Foreskin fibroblast (primary cell): ENCODE measurements at places on chromosomes 4 and X.
A peak's percentile ranks its signal among the peaks of the same experiment; 100 is the strongest.

- DNase-seq: no peak
These were observed 10.0 kb downstream of the TNIP3 start for GRCh38 chr4:121154103-121154515.

DNA sequence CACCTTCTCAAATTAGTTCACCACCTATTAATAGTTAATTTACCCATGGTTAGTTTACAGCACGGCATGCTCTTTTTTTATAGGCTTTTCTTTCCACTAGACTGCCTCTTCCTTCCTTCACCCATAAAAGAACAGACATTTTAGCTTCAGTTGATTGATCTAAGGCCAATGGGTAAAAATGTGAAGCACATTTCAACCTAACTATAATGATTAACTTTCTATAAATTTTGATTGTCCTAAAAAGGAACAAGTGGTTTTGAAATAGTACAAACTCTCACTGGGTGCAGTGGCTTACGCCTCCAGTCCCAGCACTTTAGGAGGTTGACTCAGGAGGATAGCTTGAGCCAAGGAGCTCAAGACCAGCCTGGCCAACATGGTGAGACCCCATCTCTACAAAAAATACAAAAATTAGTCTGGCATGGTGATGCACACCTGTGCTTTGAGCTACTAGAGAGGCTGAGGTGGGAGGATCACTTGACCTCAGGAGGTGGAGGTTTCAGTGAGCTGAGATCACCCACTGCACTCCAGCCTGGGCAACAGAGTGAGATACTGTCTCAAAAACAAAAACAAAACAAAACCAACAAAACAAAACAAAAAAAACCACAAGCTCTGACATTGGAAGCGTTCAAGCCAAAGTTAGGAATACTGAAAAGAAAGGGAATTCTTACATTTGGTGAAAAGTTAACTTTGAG is 89.9 kb upstream of the FAT1 start:
- DNase-seq: no peak

DNA sequence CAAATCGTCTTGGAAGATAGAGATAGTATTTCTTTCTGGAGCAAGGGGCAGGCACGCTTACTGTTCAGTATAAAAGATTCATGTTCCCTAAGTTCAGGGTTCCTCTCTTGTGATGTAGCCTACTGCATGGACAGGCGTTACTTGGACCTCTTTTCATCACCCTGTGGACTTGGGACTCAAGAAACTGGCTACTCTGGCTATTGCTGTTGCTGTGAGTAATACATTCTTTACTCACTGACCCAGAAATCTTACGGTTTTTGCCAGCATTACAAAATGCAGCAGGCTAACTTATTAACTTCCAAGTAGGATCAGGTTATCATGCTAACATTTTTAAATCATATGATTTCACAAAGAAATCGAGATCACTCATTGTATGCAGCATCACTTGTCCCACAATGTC is 12.8 kb upstream of the GUCY1B1 start:
- peak; percentile 43 for DNase-seq

DNA sequence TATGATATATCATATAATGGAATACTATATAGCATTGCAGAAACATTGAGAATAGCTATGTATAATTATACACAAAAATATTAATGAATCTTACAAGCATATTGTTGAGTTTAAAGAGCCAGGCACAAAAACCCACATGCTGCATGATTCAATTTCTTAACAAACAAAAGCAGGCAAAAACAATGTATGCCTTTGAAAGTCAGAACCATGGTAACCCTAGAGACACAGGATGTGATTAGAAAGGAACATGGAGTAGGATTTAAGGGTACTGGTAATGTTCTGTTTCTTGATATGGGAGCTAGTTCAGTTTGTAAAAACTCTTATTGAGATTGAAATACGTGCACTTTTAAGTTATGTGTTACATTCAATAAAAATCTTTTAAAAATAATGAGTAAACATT is 21.5 kb downstream of the CXCL8 start:
- DNase-seq: no peak

DNA sequence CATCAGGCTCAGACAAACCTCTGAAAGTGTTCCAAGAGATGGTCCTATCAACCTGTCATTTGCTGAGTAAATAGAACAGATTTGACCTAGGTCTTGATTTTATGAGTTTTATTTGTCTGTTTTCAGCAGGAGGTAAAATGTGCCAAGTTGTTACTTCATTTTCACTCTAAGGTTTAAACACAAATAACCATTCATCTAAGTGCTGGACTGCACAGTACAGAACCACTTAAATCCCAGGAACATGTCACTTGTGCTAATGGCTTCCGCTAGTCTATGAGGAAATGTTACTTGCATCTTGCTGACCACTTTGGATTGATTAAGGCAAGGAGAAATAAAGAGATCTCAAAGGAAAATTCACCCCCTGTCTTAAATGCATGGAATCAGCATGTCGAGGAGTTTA is 660.7 kb downstream of the SMARCA1 start:
- no peak for DNase-seq

DNA sequence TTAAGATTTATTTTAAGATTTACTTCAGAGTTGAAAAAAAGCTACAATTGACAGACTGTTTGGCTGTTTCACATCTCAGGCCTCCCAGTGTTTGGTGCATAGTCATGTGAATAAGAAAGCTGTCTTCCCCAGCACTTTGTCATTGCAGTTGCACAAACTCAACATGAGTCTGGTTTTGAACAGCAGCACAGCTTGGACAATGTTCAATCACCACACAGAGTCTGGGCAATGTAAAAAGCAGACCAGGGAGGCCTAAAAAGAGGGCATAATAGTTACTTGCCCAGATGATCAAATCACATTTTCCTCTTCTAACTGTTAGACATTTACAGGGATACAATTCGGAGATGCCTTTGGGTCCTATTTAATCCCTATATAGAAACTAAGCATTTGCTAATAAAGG is 1055.0 kb downstream of the RPA4 start:
- no peak for DNase-seq

DNA sequence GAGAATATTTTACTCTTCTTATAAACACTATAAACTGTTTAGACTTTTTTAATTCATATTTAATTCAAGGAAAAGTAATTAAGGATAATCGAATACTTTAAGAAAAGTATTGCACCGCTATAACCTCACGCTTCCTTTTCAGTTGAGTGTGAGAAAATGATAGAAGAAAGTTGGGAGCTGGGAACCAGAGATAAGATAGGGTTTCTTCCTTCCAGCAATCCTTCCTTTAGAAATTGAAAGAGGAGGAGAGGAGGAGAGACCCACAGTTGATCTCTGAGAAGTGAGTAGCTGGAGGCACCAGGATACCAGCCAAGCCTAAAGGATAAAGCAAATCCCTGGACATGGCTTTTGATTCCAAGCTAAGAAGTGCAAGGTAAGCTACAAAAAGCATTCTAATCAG is 242.3 kb upstream of the NOCT start:
- DNase-seq: no peak

GRCh38 chr4:145346081-145346480 is 135.6 kb upstream of the SMAD1 start:
- DNase-seq: no peak

- no peak for DNase-seq
These were observed 40.7 kb upstream of the ASMTL start for GRCh38 chrX:1493412-1493811.

DNA sequence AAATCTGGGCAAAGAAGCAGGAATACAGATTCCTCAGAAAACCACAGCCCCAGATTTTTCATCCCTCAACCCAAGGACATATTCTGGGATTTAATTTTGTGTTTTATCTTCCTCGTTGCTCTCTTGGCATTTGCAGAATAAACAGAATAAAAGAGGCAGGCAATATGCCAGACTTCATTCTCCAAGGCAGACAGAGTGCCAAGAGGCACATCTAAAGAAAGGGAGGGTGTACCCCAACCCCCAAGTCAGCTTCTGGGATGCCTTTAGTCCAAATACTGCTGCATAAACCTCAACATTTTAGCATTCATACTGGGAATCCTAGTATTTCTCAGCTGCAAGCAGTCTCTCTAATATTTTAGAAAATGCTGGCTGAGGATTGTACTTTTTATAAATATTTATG is 629.2 kb downstream of the KLHL13 start:
- DNase-seq: no peak

GRCh38 chr4:4991541-4992099 is 27.6 kb downstream of the CYTL1 start:
- DNase-seq: no peak

- DNase-seq: no peak
These were observed 12.1 kb downstream of the ACSL4 start for GRCh38 chrX:109720947-109721346.

DNA sequence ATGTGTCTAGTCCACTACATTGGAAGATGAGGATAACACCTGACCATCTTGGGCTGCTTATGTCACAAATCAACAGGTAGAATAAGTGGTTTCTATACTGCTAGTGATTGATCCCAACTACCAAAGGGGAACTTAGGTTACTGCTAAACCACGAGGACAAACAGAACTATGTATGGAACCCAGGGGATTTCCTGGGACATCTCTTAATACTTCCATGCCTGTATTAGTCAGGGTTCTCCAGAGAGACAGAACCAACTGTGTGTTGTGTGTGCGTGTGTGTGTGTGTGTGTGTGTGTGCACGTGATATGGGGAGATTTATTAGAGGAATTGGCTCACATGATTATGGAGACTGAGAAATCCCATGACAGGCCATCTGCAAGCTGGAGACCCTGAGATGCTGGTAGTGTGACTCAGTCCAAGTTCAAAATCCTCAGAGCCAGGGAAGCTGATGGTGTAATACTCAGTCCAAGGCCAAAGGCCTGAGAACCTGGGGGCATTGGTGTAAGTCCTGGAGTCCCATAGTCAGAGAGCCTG is 16.2 kb upstream of the AFF1 start:
- DNase-seq: peak; percentile 72

DNA sequence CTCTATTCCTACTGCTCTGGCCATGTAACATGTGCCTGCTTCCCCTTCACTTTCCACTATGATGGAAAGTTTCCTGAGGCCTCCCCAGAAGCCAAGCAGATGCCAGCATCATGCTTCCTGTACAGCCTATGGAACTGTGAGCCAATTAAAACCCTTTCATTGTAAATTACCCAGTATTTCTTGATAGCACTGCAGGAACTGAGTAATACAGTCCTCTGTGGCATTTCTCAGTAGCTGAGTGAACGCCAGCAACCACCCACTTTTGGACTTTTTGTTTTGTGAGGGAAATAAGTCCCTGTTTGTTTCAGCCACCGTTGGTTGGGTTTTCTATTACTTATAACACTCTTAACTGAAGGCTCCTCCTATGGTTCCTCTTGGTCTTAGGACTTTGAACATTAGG is 104.1 kb downstream of the C4orf51 start:
- DNase-seq: no peak

GRCh38 chr4:10201381-10202223 is 85.0 kb upstream of the WDR1 start:
- DNase-seq: no peak

DNA sequence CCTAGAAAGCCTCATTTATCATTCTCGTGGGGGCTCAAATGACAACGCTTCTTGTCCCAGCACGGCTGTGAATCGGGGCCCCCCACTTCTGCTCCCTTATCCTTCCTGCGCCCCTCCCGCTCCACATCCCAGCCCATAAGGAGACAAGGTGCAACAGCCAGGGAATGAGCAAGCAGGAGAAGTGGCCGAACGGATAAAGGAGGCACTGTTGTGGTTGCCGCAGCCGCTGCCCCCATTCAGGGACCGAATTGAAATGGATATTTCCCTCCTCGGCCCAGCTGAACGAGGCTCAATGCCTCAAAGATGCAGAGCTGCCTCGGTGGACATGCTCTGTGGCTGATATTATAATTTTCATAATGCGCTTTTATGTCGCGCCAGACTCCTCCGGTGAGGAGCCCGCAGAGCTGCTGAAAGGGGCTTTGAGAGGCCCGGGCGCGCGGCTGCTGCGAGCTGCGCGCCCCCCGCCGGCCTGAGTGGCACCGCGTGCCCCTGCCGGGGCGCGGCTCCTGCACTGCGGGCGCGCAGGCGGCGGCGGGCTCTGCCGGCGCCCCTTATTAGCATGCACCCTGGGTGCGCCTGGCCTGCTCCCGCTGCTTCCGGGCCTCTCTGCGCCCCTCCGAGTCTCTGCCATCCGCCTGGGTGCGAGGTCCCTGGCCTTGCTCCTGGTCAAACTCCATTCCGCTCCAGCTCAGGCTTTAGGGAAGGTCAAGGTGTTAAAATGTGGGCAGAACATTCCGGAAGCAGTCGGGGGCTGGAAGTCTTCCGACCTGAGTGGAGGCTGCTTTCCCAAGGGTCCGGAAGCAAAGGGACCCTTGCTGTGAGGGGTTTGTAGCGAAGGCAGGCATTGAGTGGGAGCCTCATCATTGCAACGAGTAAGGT is 68.2 kb upstream of the TMEM33 start:
- no peak for DNase-seq

DNA sequence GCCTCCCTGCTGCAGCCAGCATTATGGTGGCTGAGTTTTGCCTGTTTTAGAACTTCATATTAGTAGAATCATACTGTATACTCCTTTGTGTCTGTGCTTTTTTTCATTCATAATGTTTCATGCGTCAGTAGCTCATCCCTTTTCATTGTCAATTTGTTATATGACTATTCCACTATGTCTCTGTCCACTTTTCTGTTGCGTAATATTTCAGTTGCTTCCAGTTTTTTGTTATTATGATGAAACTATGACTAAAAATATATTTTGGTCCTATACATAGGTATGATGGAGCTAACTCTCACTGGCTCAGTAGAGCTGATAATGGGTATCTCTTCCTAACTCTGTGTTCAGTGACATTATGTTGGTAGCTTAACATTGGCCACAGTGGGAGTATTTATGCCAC is 48.3 kb downstream of the DMP1 start:
- no peak for DNase-seq

DNA sequence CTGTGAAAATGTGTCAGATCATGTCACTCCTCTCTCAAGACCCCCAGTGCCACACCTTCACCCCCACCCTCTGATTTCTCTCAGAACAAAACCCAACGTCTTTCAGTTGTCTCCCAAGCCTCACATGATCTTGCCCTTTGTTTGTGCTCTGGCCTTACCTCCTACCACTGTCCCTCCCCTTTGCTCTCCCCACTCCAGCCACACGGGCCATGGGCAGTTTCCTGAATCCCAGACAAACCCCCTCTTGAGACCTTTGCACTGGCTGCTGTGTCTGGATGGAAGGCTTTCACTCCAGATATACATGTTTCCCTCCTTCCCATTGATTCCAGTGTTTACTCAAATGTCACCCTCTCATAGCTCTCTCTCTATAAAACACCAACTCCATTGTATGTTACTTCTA is 3.6 kb upstream of the CENPE start:
- no peak for DNase-seq

DNA sequence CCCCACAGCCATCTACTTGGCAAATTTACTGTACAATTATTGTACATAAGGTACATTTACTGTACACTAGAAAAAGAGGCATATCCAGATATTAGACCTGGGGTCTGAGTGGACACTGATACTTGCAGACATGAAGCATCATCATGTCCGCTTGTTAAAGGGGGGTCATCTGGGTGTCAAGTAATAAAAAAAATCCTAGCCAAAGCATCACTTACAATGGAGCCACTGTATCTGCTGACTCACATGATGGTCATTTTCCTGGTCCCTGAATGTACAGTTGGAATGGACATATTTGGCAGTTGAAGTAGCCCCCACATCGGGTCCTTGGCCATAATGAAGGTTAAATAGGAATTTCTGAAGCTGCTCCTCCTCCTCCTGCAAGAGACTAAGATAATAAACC is 228.8 kb downstream of the THOC2 start:
- DNase-seq: no peak
